Cardiac muscle cell (in vitro differentiated cells and primary cell): ENCODE measurements at places on chromosomes 12 and 14.

DNA sequence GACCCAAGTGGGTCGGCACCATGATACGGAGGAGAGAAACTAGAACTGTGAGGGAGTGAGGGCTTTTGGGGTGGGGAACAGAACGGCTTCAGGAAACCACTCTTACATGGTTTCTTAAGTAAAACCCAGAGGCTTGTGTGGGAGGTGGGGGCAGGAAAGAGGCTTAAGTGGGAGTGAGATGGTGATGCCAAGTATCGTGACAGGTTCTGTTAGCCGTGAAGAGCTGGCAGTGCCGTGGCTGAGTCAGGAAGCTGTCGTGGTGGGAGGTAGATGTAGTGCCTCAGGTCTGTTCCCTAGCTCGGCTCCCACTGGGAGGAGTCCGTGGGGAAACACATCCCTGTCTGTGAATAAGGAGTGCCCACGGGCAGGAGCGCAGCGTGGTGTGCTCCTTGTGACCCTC, 185.8 kb upstream of the FKBP4 start:
- peak; percentile 20 for DNase-seq

DNA sequence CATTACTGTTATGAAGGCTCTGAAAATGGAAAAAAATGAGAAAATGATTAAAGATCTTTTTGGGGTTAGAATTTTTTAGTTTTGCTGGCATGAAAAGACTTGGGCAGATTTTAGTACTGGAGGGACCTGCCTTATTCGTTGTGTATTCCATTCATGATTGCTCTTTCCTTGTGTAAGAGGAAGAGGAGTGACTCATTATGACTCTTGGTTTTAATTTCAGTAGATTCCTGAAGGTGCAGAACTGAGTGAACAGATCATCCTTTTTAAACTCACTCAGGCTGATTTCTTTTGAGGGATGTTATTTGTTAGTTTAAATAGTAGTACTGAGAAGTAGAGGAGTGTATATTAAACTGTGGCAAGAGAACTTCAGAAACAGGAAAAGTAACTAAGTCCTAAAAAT, 41.6 kb downstream of the AKAP6 start:
- peak; percentile 61 for DNase-seq

GRCh38 chr14:105857220-105857825, 330.9 kb downstream of the TMEM121 start:
- DNase-seq, result no peak

GRCh38 chr12:62834406-62834805, 100.5 kb downstream of the PPM1H start:
- no peak for DNase-seq

DNA sequence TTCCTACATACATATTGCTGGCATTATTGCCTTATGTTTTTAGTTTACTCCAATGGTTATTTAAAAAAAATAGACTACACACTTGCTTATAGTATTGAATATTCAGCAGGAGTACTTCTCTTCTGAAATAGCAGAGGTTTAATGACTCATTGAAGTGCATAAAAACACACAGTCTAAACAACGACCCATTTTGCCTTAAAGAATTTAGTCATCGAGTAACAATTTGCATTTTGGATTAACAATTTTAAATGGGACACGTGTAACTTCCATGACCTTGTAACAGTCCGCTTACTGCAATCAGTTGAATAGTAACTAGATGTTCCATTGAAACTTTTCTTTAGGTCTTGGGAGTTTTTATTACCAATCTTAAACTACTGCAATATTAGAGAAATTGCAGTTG, 9.0 kb downstream of the TRHDE start:
- no peak for DNase-seq

GRCh38 chr12:52651726-52652261, at the start of gene KRT2:
KRT2 (minus strand) TSS chr12:52652211; CDS start chr12:52652142, 69 bp downstream.
- no peak for DNase-seq

DNA sequence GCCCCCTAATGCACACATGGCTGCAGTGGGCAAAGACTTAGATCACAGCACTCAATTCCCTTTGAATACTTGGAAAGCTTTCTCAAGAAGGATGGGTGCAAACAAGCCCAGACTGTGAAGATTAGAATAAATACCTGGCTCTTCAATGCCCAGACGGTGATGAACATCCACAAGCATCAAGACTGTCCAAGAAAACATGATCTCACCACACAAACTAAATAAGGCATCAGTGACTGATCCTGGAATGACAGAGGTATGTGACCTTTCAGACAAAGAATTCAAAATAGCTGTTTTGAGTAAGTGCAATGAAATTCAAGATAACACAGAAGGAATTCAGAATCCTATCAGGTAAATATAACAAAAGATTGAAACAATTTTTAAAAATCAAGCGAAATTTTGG, 43.8 kb upstream of the ZDHHC17 start:
- DNase-seq, result peak; percentile 9

DNA sequence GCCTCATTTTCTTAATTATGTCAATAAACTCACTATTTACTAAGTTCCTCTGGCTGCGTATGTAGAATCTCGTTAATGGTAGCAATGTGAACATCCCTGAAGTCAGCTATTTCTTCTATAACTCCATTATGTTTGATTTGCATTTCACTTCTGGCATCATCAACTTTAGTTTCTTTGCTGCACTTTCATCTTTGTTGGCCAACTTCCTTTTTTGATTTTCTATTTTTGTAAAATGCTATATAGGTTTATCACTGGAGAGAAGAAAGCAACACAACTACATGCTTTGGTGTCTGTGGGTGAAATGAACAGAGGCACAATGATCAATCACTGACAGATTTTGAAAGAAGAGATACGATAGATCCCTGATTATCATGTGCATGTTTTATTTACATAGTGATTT, 58.5 kb upstream of the ATF7IP start:
- DNase-seq, result no peak

GRCh38 chr14:103765526-103765925, 49.9 kb downstream of the ZFYVE21 start:
- DNase-seq, result no peak
